ENCODE measurements at places on chromosomes 6 and 20. TPM values are rescaled to one million over a fixed set of nuclear protein-coding genes. Genes with fewer than 3 reads are reported as not detected.

Gene HLA-DQA1
- polyA plus RNA-seq: 5.9 TPM

Gene HNF4A
- under 0.01 TPM for polyA plus RNA-seq

- no peak for DNase-seq
Observed at GRCh38 chr20:8875586-8875985, 193.3 kb upstream of the PLCB4 start.

DNA sequence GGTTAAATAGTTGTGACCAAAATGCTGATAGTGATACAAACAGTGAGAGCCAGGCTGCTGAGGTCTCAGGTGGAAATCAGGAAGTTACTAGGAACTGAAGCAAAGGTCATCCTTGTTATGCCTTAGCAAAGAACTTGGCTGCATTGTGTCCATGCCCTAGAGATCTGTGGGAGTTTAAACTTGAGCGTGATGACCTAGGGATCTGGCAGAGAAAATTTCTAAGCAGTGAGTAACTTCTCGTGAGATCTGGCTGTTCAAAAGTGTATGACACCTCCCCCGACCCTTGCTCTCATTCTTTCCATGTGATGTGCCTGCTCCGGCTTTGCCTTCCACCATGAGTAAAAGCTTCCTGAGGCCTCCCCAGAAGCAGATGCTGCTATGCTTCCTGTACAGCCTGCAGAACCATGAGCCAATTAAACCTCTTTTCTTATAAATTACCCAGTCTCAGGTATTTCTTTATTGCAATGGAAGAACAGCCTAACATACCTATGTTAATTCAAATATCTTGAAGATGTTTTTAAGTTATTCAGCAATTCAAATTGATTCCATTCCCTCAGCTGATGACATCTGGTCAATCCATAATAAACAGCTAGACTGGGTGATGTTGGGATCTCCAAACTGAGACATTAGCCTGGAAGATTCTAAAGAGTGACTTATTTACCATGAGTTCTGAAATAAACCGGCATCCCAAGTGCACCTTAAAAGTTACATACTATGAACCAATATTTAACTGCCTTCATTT lies 33.8 kb downstream of the KIF16B start:
- DNase-seq: no peak

DNA sequence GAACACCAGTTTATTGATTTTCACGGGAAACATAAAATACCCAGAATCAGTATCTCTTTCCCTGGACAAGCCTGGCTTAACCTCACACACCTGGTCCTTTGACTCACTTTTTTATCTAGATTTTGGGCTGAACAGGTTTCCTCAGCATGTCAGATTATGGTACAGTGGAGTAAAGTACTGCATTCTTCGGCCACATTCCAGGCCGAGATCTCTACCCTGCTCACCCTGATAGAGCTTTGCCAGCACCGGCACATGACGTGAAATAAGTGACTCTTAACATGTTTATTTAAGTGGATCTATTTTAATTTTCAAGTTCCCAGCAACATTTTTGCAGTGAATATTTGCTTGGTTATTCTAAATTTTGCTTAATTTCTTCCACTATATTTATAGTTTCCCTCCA lies 79.0 kb upstream of the POPDC3 start:
- no peak for DNase-seq

GRCh38 chr6:107653861-107654394 lies 164.0 kb downstream of the SOBP start:
- DNase-seq: no peak

DNA sequence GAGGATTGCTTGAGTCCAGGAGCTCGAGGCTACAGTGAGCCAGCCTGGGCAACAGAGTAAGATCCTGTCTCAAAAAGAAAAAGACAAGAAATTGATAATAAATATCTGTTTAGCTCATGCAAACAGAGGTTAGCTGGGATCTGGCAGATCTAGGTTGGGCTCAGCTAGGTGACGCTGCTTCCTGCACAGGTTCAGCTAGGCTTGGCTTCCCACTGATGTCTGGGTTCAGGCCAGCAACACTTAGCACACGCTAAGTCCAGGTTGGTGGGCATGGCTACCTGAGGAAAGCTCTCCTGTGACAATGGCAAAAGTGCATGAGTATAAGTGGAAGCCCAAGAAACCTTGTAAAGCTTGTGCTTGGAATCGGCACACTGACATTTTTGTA lies 48.7 kb downstream of the RIN2 start:
- no peak for DNase-seq

GRCh38 chr20:59331721-59332329 lies 31.4 kb downstream of the EDN3 start:
- DNase-seq: no peak

DNA sequence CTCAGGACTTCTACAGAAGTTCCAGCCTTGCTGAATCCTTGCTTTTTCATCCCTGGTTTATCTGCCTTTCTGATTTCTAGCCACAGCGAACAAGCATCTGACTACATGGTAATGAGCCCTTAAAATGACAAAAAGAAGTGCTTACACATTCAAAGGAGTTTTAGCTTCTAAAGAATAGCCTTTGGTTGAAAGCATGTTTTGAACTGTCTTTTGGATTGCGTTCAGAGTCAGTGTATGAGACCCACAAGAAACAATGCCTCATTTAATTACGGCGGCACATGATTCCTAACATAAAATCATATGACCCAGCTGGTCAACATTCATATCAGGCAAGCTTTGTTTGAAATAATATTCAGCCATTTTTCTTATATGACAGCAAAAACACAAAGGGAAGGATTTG lies 784.2 kb downstream of the KIF16B start:
- no peak for DNase-seq

GRCh38 chr6:19380293-19380692 lies 456.9 kb upstream of the ID4 start:
- DNase-seq: no peak

DNA sequence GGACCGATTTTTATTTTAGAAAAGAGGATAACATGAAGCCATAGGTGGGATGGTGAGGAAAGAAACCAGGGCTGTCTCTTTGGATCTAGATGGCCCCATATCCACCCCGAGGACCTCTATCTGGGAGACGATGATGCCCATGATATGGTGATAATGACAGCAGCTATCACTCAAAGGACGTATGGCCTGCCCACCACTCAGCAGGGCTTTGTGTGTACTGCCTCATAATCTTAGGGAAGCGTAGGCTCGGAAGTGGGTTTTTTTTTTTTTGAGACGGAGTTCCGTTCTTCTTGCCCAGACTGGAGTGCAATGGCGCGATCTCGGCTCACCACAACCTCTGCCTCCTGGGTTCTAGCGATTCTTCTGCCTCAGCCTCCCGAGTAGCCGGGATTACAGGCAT lies 8.2 kb upstream of the TAF8 start:
- no peak for DNase-seq

DNA sequence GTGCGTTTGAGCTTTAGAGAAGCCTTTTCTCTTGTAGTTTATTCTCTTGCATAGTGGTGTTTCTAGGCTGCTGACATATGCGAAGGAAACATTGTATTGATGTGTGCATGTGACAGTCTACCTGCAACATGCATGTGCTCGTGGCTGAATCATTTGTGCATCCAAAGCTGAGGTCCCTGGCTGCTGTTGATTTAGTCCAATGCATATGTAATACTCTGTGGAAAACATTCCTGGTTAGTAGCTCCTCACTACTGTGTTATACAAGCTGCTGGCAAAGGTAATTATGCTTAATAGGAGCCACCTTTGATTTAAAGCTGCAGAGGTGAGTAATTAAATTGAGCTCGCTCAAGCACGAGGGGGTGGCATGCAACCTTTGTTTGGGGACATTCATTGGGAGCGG lies 24.5 kb downstream of the TSHZ2 start:
- no peak for DNase-seq

DNA sequence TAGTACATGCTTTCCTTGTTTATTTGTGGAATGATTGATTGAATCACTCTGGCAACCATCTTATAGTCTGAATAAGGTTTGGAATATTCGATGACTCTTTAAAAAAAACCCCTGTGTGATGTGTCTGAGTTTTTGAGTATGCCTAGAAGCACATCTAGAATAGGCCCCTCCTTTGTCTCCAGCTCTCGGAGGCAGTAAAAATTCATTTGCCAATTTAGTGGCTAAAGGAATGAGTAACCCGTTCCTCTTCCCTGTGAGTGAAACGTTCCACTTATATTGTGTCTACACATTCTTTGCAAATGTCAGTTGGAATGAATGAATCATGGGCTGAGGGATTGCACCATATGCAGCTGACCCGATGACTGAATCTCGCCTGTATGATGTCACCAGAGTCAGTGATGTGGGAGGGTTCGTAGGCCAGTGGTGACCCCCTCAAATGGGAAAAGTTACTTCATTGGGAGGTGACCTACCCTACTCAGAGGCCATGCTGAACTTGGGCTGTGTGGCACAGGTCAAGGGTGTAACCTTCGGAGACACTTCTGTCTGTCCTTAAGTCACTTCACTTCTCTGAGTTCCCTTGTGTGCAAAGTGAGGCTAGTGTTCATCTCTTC lies 21.6 kb downstream of the MOCS3 start:
- DNase-seq: no peak

DNA sequence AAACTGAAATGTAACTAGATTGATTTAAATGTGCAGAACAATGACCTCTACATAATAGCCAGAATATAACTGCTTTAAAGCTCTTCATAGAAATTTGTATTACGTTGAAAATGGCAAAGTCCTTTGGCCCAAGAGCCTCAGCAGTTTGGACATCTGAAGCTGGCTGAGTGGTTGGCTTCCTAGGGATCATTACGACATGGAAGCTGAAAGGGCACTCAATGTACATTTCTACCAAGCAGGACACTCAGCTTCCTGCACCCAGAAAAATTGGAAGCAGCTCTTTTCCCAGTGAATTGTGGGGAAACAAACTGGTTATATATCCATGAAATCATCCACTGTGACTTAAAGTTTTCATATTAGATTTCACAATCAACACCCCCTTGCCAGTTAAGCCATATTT lies 40.2 kb upstream of the TNFRSF21 start:
- no peak for DNase-seq

DNA sequence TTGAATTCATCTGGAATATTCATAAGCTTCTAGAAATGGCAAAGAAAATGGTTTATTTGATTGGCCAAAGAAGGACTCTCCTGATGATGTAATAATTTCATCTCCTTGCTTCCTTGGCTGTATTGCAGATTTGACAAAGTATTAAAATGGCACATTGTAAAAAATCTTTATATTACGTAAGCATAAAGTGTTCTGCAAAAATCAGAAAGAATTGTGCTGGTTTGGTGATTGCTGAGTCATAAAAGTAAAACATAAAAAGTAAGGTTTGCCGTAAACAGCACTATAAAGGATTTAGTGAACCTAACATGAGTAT lies 255.9 kb upstream of the RREB1 start:
- DNase-seq: no peak

DNA sequence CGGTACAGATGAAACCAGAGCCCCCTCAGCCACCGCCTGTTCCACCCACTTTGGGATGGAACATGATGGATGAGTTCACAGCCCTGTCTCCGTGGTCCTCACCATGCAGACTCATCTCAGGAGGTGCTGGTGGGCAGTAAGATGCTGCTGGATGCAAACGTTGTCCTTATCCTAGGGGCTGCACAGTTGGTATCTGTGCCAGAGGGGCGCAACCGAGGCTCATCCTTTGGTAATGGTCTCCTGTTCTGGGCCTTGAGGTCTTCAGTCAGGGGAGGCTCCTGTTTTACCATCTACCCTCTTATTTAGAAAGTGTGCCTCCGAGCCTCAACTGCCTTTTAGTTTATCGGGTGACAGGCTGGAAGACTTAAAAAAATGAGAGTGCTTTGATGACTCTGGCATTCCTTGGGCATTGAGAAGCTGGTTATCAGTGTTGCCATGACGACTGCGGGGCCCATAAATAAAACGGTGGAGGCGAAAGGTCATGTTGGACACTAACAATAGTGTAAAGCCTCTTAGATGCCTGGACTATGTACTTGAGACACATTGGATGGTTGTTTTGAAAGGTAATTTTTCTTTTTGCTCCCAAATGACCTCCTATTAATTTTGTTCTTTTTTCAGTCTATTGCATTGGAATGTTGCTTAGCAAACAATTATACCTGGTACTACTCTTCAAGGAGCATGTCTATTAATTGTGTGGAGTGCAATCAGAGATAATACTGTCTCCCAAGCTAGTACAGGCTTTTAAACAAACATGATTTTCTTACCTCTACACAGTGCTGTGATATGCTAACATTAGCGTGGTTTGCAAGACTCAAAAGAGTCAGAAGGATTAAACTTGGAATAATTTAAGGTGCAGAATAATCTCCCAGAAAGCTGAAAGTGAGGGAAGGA lies 74.2 kb upstream of the DSP start:
- no peak for DNase-seq

GRCh38 chr6:73079611-73079955 lies 145.7 kb downstream of the KHDC1L start:
- no peak for DNase-seq

DNA sequence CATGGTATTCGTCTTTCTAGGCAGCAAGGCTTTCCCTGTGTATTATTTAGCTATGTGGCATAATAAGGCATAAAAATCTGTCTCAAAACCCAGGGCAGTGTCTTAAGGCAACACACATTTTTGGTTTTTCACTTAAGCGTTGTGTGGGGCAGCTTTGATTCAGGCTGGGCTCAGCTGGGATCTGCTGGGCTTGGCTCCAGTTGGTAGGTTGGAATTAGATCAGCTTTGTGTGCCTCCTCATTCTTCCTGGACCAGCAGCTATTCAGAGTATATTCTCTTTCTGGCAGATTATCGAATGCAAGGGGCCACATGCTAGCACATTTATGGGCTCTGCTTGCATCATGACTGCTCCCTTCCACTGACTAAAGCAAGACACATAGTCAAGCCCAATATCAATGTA lies 487.9 kb downstream of the RFPL4B start:
- DNase-seq: no peak

DNA sequence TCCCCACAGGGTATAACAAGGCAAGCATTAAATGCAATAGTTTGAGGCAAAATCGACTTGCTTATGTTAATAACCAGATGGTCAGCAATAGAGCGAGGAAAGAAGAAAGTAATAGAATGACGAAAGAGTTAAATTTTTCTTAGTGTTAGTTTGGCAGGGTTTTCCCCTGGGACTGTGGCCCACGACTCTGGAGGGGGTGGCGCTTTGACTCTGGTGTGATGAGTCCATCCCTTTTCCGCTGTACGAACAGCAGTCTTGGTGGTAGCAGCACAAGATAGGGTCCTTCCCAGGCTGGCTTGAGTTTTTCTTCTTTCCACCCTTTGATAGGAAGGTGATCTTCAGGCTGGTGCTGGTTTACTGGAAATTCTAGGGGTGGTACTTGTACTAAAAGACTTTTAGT lies 69.2 kb upstream of the GMDS start:
- DNase-seq: no peak

DNA sequence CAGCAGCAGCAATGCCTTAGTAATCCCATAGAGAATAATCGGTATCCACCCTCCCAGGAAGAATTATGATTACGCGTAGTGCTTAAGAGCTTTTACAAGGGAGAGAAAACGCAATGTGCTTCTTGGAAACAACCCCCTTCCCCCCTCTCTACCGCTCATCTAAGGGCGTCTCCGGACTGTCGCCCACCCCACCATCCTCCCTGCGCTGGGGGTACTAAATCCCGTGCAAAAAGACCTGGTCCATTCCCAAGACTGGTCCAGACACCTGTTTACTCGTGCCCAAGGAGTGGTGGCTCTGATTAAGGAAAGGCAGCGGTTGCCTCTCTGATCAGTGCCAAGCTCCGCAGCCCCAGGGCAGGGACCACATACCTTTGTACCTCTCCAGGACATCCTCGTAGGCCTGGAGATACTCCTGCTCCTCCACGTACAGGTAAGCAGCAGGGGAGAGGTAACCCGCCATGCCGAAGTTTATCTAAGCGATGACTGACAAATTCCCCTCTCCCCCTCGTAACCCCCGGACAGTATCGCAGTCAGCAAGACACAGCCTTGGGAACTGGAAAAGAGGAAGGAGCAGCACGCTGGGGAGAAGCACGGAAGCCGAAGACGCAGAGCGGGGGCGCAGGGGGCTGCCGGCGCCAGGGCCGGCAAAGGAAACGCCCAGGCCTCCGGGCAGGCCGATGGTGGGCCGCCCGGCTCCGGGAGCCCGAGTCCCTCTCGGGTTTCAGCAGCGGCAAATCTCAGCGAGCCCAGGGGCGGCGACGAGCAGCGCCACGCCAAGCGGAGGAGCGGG lies 112.0 kb upstream of the BEND6 start:
- DNase-seq: peak; percentile 57
